ENCODE measurements at places on chromosomes 2 and 18.

DNA sequence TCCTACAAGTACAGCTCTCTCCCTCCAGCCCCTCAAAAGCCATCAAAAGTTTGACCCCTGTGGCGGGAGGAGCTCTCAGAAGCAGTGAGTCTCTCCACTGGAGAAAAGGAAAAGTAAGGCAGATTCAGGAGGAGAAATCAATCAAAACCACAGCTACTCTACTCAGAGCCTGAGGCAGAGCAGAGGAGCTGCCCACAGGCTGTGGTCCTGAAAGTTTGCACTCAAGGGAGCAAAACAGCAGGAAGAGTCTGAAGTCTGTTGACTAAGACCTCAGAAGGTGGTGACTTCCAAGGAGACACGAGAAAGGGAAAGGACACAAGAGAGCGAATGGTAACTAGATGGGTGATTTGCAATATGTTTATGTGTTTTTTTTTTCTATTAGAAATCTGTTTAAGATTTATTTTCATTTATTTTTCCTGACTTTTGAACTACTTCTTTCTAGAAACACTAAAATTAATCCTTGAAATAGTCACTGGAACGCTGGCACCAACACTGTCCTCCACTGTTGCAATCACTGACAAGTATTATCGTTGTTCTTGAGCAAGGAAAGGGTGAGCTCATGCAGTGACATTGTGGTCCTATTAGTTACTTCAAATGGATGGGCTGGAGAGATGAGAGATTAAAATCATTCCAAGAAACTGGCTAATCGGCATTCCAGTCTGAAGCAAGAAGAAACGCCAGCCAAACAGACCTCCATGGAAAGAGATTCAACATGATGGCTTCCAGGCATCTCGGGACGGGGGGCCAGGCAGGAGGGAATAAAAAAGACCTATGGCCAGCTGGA, 35.8 kb downstream of the PID1 start:
- DNase-seq = no peak

GRCh38 chr2:239831001-239831731, 194.0 kb downstream of the NDUFA10 start:
- DNase-seq = no peak

- DNase-seq = no peak
Observed at GRCh38 chr2:105437708-105438103, 38.9 kb upstream of the FHL2 start.

DNA sequence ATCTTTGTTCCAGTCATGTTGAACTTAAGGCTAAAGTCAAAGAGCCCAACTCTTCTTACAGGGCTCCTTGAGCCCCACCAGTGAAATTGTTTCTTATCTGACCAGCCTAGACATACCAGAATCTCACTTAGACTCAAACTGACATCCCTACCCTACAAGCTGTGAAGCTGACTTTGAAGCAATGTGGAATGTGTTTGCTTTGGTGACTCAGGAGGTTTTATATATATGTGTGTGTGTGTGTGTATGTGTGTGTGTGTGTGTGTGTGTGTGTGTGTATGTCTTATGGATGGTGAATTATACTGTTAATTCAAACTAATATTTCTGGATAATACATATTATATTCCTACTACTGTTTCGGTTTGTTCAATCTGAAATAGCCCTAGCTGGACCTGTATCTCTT, 67.3 kb downstream of the CAMKMT start:
- DNase-seq = no peak

- no peak for DNase-seq
Observed at GRCh38 chr18:37343542-37343851, 222.1 kb downstream of the CELF4 start.

DNA sequence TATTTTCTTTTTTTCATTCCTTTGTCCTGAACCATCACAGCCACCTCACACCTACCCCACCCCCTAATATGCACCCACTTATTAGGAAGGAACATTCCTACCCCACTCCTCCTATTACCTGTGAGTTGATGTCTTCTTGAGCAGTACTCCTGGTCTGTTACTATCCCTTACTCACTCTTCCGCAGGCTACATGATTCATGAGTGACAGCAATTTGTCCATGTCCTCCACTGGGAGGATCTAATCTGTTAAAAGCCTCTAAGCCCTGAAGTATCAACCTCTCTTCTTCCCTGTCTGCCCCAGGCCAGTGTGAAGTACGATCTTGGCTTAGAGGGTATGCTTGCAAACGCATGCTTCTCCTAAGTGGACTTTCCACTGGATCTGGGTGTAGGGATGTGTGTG, 75.6 kb upstream of the RFX8 start:
- no peak for DNase-seq

GRCh38 chr2:135951041-135951583, 34.3 kb downstream of the DARS1 start:
- no peak for DNase-seq
